ENCODE measurements at places on chromosomes 2 and 18. TPM values are rescaled to one million over a fixed set of nuclear protein-coding genes. Genes with fewer than 3 reads are reported as not detected.

Gene PKDCC
- 576 TPM for total RNA-seq

Gene ZNF516
- 104 TPM for total RNA-seq

Gene DYTN
- total RNA-seq, result not detected

Gene C2orf72
- total RNA-seq, result not detected

Gene STPG4
- total RNA-seq, result not detected

Gene MYO5B
- total RNA-seq, result 0.25 TPM

Gene LRP1B
- total RNA-seq, result 0.18 TPM

Gene RESP18
- total RNA-seq, result not detected

Gene NEU2
- not detected for total RNA-seq

Gene TUBB8B
- not detected for total RNA-seq

- no peak for DNase-seq
These were observed 72.9 kb upstream of the VRK2 start for GRCh38 chr2:57973621-57974186.

DNA sequence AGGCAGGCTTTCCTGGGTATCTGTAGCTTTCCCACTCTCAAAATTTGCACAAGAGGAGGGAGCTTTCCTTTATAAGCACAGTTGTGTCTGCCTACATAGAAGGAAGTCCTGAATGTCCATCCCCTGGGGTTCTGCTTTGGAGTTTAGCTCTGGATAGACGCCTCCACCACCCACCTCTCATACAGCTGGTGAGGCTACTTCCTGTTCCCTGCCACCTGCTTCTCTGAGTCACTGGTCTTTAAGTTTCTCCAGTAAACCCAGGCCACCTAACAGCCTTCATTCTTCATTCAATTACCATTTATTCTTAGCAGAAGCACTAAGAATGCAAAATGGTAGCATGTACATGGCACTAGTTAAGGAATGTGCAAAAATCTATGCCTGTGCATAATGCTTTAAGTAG, 407.8 kb downstream of the CDH2 start:
- DNase-seq, result no peak

- DNase-seq, result no peak
These were observed 73.6 kb downstream of the COPS8 start for GRCh38 chr2:237159006-237159911.

GRCh38 chr18:71784777-71785176, 759.4 kb downstream of the CBLN2 start:
- DNase-seq, result no peak

- DNase-seq, result peak; percentile 7
These were observed 46.8 kb downstream of the ATOH8 start for GRCh38 chr2:85800586-85800985.

DNA sequence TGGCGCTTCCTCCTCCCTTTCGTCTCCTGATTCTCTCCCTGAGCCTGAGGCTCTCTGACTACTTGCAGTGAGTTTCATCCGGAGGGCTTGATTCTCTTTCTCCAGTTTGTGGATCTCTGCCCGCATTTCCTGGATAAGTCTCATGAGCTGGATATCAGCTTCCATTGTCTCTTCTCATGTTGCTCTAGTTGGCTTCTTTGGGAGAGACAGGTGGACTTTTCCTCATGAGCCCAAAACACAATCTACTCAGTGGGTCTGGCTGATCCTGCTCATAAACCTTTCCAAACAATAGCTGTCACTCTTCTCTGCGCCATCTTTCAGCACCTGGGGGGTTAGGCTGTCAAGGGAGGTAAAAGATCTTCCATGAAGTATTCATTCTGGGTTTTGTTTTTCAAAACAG, at the start of gene CCDC195:
Gene CCDC195, minus strand, starts transcription at position 165 of the 400 bp plus-strand sequence. Its CDS starts 0 bp downstream, at position 165.
- no peak for DNase-seq

DNA sequence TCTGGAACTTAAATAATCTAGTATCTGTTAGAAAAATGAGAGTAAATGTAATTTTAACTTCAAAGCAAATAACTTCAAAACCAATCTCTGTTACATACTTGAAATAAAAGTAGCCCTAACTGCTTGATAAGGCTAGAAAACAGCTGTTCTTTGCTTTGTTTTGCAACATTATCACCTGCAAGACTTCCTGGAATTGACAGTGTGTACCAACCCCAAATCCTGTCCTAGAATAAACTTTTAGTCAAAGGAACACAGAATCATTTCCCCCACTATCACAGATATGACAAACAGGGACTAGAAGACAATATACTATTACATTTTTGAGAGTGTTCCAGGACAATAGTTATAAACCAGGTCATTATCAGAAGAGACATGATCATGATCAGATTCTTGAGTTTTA, 105.3 kb upstream of the PGAP1 start:
- DNase-seq, result no peak

DNA sequence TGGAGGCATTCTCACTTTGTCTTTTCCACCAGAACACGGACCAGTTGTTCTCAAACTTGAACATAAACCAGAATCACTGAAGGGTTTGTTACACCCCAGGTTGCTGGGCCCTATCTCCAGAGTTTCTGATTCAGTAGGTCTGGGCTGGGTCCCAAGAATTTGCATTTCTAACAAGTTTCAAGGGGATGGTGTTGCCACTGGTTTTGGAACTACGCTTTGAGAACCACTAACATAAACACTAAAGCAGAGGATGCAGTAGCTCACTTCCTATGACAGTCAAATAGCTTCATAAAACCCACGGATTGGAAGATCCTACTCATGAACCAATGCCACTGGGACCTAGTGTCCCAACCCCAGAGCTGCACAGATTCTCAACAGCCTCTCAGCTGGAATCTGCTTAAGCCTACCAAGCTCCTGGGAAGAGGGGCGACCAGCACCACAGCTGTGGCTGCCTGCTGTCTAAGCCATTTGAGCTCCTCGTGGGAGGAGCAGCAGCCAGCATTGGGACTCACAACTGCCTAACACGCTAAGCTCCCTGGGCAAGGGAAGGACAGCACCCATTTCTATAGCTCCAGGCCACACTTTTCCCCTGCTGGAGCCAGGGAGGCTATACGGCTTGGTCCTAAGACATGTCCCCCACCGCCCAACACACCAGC, 62.5 kb downstream of the C1D start:
- DNase-seq, result no peak

DNA sequence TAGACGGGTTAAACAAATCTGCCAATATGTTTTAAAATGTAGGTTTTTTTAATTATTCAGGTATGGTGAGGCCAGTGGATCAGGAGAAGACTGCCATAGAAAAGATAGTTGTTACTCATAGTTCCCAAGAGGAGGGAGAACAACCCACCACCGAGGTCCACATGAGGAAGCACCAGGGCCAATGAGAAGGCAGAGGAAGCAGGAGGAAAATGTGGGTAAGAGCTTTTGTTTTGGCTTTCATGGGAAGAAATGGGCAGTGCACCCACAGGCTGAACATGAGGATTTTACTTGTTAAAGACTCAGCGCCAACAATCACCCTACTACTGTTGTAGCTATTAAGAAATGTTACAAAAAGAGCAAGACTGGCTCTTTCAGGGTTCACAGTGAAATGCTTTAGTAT, 191.8 kb upstream of the HNMT start:
- no peak for DNase-seq

DNA sequence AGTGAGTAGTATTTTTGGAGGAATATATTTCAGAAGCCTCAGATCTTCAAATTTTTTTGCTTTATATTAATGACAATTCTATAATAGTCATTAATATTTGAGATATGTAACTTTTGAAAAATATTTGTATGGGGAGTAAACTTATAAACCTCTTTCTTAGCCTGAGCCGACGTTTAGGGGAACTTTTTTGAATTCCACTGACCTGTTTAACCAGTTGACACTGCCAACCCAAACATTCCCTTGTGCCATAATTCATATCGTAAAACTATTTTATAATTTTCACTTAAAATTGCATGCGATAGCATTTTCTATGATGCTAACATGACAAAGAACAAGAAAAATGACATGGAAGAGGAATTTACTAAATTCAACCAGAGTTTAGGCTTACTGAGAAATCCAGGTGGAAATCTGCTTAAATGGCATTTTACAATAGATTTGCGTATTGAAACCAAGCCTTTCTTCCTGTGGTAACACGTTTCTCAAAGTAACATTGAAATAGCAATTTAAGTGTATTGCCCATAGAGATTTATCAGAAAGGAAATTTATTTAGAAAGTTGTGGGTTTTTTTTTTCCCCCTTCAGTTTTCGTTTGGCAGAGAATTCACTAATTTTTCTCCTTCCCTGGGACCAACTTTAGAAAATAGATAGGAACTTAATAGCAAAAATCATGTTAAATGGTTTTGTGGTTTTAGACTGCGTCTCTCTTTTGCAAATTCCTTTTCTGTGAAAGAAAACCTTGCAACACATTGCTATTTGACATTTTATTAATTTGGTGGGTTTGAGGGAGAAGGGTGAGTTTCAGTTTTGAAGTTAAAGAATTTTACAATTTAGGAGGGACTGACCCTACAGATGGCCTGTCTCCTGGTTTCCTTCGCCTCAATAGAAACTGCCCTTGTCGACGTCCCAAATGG, 77.4 kb downstream of the TANC1 start:
- no peak for DNase-seq

DNA sequence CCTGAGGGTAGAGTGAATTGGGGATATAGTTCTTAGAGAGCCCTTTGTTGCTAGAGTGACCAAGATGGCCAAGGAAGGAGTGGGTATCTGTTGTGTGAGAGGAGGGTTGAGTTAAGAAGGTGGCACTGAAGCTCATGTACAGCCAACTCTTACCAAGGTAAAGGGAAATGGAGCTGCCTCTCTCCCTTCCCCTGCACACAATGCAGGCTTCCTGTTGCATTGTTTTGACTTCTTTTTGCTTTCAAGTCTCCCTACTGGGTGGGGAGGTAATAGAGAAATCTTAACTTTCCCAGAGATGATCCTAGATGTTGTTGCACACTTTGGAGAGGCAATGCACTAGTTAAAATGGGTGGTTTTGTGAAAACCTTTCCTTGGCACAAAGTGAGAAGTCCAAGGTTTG, 23.8 kb downstream of the HOXD1 start:
- DNase-seq, result no peak

DNA sequence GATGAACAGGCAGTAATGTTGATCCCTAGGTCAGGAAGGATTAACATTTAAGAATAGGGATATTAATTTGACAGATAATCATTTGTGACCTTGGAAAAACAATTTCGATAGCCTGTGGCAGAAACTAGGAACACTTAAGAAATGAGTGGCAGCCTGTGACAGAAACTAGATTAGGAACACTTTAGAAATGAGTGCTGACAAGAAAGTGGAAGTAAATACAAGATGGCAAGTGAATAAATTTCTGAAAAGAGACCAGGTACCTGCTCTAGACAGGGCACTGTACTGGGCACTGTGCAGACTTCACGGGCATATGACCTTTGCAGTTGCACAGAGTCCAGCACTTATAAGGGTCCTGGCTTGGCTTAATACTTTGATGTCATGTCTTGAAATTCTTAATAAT, 5.5 kb upstream of the HNRNPA3 start:
- DNase-seq, result no peak

DNA sequence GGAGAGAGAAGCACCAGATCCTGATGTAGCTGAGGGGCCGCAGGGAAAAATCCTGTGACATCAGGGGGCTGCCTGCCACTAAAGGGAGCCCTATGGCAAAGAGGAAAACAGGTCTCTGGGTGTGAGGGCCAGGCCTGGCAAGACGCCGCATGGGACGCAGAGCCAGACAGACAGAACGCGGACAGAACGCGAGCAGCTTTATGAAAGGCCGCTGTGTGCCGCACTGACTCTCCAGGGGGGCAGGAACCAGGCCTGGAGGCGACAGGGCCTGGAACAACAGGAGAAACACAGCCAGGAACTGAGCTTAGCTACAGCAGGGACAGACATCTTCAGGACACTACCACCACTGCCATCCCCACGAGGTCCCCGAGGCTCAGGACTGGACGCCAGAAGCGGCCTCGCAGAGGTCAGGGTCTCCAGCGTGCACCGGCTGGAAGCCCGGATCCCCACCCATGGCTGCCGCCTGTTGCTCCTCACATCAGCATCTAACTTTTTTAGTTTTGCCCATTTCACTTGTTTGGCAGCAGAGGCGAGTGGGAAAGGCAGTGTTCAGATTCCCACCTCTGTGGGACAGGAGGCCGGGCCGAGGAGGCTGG, 131.6 kb downstream of the VAPA start:
- DNase-seq, result no peak

GRCh38 chr2:86562485-86562921, 740 bp downstream of the CHMP3 start:
- no peak for DNase-seq

DNA sequence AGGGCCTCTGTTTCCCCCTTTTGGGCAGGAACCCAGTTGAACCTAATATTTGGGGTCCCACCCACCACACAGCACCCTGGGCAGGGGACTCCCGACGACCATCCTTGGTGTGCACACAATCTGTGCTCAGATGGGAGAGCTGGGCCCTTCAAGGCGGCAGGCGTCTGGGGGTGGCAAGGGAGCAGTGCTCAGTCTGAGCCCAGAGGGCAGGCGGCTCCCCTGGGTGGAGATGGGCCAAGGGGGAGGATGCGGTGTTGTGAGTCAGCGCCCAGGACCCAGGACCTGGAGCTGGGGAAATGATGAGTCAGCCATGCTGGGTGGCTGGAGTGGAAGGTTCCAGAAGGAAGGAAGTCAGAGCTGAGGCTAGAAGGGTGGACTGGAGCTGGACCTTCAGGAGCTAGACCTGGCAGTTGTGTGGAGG, 3.8 kb downstream of the PROM2 start:
- DNase-seq, result no peak

- DNase-seq, result no peak
These were observed 84.3 kb downstream of the COL4A4 start for GRCh38 chr2:227079726-227080125.

GRCh38 chr2:174925046-174925784, 80.0 kb downstream of the CHN1 start:
- DNase-seq, result no peak

DNA sequence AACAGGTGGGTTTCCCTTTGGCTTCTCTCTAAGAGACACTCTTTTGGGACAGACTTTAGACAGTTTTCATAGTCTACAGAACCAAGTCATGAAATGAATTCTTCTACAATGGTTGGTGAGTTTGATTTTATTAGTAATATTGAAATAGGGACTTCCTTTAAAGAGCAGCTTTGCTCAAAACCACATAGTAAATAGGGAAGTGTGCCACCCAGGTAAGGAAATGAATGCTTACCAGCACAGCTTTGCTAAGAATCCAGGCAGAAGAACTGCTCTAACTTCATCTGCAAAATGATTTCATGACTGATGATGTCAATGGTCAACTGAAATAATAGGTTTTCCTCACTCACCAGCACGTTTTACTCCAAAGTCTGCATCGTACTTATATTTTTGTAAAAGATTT, 89.2 kb downstream of the NYAP2 start:
- DNase-seq, result no peak

- no peak for DNase-seq
These were observed 24.1 kb downstream of the INPP4A start for GRCh38 chr2:98468621-98469236.

- DNase-seq, result no peak
These were observed 7.9 kb upstream of the DGKD start for GRCh38 chr2:233346376-233346775.

DNA sequence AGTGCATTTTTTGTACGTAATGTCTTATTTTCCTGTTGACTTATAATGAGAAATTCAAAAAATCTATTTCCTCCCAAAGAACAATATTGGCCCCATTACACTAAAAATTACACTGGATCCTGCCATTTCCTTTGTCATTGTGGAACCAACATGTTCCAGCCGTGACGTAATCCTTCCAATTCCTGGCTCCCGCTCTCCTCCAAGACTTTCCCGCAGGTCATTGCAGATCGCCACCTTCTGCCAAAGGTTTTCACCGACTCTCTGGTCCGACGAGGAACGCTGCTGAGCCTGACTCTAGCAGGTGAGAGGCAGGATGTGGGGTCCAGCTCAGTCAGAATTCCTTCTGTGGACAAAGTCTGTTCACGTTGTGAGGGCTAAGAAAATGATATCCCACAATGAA, 38.0 kb downstream of the PTGR3 start:
- no peak for DNase-seq

Measured in ovary (tissue), 10 donors.